ENCODE measurements at places on chromosomes 1 and 21. TPM values are rescaled to one million over a fixed set of nuclear protein-coding genes. Genes with fewer than 3 reads are reported as not detected.

Gene CHI3L2
- not detected for total RNA-seq

Gene MSTO1
- total RNA-seq: 26.5 TPM

GRCh38 chr1:18874600-18874999, 15.1 kb upstream of the TAS1R2 start:
- no peak for DNase-seq

- DNase-seq: no peak
These were observed 29.3 kb downstream of the C1orf116 start for GRCh38 chr1:207003210-207003609.

All from Daoy (cell line).